ENCODE measurements at places on chromosomes 3 and 15.
A peak's percentile ranks its signal among the peaks of the same experiment; 100 is the strongest.

GRCh38 chr3:16528581-16528993 is 15.1 kb upstream of the RFTN1 start:
- peak; percentile 57 for DNase-seq

DNA sequence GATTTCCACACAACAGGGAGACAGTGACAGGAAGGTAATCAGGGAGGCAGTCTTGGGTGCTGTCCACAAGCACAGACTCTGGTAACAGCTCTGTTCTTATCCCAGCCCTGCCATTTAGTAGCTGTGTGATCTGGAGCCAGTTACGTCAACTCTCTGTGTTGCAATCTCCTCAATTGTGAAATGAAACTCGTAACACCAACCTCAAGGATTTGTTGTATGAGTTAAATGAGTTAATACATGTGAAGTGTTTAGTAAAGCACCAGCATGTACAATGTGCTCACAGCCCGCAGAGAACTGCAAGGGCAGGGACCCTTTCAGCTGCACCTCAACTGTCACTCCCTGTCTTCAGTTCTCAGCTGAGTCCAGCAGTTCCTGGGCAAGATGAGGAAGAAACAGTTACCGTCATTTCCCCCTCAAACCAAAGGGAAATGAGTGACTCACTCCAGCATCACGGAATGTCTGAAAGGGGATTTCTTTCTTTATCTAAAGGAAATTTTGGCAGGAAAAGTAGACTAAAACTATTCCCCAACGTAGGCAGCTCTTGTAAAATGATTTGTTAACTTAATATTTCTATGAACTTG is 39.9 kb upstream of the MB21D2 start:
- DNase-seq: peak; percentile 94

DNA sequence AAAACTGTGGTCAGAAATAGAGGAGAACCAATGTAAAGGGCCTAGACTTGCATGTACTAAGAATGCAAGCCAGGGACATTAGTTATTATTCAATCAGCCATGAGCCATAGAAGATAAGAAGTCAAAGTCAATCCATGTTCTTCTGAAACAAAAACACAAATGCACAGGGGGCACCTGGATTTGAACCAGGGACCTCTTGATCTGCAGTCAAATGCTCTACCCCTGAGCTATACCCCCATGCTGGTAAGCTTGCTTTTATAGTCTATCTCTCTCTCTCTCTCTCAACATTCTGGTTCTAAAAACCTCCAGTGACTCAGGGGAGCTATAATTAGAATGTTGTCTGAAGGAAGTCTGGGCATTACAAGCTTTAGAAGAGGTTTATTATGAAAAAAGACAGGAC is 85.6 kb upstream of the ACP3 start:
- DNase-seq: peak; percentile 69

- DNase-seq: no peak
Measured at GRCh38 chr3:33957176-33957575, 158.7 kb downstream of the PDCD6IP start.

DNA sequence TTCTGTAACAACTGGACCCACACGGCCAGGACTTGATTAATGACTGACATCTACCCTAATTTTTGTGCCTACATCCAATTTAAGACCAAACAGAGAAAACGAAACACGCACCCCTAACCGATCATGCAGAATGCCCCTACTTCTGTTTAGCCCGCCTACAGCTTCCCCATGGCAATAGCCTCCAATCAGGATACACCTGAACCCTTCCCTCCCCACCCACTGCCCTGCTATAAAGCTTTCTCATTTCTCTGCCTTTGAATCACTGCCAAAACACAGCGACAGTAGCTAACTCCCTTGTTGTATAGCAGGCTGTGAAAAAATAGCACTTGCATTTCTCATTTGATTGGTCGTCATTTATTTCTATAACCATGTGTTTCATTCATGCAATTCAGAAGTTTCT is 45.2 kb upstream of the DPPA4 start:
- DNase-seq: no peak

DNA sequence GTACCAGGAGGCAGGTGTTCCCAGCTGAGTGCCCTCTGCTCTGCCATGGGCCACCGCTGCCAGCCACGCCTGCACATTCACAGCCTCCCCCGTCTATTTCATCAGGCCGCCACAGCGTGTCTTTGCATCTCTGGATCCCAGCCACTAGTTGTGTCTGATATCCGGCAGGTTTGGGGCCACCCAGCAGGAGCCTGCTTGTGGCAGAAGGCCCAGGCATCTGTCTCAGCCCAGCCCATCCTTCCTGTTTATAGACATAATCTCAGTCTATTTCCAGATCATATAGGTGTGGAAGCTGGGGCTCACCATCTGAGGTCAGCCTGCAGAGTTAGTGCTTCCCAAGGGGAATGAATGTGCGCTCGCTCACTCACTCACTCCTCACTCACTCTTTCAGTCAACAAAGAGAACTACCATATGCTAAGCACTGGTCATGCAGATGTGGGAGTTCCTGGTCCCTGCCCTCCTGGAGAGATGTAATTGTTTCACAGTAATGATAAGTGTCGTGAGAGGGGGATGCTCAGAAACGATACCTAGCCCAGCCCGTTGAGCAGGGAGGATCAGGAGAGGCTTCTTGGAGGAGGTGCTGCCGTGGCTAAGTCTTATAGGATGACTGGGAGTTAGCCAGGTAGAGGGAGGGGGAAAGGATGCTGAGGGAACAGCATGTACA is 60.6 kb downstream of the FGD5 start:
- peak; percentile 17 for DNase-seq

DNA sequence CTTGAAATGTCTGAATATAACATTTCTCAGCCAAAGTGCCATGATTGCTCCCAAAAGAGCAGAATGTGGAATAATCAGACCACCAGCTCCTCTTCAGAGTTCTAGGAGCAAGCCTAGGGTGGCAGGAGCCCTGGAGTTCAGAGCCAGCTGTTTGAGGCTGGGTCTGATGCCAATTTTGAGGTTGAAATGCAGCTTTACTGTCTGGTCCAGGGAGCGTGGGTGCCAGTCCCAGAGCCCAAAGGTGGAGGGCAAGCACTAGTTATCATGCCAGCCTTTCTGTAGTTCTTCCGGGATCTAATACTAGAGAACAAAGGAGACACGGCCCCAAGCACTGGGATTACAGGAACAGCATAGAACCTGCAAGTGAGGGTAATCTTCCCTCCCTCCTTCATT is 69.3 kb downstream of the TNFAIP8L3 start:
- no peak for DNase-seq

- DNase-seq: no peak
Measured at GRCh38 chr3:136186344-136186743, 9.8 kb downstream of the MSL2 start.

DNA sequence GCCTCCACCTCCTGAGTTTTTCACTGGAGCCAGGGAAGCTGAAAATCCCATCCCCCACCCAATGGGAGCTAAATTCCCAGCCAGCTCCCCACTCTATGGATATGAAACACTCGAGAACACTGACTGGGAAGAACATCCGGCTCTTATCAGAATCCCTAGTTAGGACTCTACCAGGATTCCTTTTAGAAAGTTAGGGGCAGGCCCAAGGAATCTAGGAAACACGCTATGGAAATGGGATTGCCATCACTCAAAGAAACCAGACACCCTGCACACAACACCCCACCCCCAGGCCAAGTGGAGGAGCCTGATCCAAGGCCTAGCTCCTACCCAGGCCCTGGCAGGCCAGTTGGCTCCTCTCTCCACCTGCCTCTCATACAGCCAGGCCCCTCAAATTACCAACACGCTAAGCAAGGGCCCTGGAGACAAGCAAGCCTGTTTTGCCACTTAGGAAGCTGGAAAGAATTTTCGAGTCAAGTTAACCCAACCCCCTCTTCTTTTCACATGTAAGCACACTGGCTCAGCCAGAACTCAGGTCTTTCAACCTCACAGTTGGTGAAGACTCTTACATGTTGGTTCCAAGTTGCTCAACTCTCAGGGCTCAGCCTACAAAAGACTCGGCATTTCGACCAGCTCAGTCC is 75.5 kb downstream of the RBPMS2 start:
- peak; percentile 49 for DNase-seq

- peak; percentile 50 for DNase-seq
Measured at GRCh38 chr15:65460741-65461347, 38.1 kb upstream of the IGDCC4 start.

DNA sequence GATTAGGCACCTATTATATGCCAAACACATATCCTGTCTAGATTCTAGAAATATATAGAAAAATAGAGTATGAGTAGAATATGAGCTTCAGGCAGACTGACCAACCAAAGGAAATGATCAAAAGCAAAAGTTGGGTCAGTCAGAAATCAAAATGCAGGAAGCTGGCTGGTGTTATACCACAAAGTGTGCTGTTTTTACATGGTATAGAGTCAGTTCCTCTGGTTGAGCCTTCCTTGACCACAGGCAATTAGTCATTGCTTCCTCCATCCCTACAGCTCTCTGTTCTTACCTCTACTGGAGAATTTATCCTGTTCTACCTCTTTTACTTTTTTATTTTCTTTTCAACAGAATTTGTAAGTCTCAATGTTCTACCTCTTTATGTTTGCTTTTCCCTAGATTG is 149.8 kb downstream of the TMCO5A start:
- DNase-seq: peak; percentile 51

DNA sequence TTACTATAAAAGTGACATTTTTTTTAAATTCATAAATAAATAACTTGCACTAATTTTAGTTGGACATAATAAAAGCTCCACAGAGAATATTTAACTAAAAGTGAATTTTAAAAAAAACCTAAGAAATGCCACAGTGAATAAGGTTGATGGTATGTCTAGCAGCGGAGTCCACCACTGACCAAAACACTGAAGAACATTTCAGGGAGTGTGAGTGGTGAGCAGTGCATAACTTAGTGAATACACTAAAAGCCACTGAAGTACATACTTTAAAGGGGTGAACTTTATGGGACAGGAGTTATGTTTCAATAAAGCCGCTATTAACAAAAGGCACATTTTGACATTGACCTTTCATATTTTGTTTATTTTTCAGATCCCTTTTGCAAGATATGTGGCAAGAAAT is 32.3 kb downstream of the SRP14 start:
- DNase-seq: peak; percentile 48

DNA sequence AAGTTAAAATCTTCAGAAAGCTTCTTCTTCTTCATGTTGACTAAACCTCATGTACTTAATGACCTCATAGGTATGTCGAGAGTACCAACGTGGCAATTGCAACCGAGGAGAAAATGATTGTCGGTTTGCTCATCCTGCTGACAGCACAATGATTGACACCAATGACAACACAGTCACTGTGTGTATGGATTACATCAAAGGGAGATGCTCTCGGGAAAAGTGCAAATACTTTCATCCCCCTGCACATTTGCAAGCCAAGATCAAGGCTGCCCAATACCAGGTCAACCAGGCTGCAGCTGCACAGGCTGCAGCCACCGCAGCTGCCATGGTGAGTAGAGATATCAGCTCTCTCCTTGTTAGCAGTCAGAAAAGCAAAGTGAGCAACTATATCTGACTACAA is 176.5 kb downstream of the MBNL1 start:
- DNase-seq: no peak

DNA sequence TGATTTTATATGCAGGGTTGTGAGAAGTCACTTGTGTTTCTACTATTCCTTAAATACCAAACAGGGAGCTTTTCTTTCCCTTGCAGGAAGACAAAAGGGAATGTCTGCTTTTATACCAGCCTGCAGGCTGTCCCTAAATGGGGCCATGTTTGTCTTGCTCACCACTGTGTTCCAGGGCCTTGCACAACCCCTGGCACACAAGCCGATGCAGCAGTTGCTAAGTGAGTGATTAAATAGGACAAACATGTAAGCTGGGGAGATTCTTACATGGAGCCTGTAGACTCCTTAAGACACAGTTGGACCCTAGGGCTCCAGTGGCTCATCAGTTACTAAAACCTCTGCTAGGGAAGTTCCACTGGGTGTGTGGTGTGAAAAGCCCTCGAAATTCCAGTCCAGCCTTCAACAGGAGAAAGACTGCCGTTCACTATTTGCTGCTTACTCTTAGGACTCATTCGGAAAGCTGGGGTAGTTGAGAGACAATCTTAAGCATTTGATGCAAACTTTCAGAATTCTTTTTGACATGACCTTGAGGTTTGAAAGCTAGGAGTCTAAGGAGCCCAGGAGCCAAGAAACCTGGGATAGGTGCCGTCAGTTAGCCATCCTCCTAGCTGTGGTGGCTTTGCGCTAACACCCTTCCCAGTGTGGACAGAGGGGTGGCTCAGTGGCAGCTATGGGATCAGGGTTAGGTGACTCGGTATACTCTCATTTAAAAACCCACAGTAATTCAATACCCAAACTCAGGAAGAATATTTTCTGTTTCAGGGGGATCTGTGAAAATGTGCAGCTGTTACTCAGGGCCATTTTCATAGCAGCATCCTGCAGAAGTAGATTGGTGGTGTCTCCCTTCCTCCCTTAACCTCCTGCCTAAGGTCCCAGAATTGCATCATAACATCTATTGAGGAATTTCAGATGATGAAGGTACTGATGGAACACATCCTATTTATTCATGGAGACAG is 39.1 kb downstream of the SYNM start:
- no peak for DNase-seq

GRCh38 chr15:78440375-78441373 is 2.7 kb downstream of the IREB2 start:
- DNase-seq: no peak

GRCh38 chr3:12964711-12965612 is 108.3 kb downstream of the IQSEC1 start:
- DNase-seq: no peak

DNA sequence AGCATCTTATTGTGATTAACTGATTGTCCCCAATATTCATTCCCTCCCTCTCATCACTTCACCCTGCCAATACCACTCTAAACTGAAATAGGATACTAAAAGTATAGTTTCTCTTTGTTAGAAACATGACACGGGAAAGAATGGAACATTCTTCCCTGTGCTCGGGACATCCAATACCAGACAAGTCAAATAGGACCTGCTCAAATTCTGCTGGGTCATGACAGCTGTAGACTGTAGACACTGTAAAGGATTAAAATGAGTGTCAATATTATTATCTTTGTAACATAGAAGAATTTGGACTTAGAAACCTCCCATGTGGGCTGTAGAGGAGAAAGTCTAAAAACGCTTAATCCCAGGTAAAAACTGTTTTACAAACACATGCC is 315.0 kb upstream of the NR2E3 start:
- no peak for DNase-seq

- DNase-seq: peak; percentile 83
Measured at GRCh38 chr3:55156851-55157650, 229.2 kb upstream of the LRTM1 start.

DNA sequence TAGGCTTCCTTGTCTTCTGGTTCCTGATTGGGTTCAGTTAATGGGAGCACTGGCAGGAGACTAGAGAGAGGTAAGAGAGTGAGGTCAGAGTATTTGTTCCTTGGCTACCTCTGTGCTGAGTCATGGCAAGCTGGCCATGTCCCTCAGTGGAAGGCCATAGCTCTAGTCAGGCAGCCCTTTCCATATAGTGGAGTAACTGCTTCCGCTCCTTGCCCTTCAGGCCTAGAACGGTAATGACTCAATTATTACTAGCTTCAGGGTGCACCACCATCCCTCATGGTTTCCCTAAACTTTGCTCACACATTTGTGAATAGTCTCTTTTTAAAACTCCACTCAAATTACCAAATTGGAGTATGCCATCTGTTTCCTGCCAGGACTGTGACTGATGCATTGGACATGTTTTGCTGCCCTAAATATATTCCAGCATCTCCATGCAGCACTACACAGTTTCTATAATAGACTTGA is 10.5 kb upstream of the ANO10 start:
- DNase-seq: peak; percentile 63

- no peak for DNase-seq
Measured at GRCh38 chr15:63232405-63232804, 43.0 kb downstream of the RAB8B start.

- peak; percentile 82 for DNase-seq
Measured at GRCh38 chr15:85646538-85647091, 148.1 kb downstream of the KLHL25 start.
